Aorta (tissue), 5 donors: ENCODE measurements at places on chromosomes 4 and X. TPM values are rescaled to one million over a fixed set of nuclear protein-coding genes. Genes with fewer than 3 reads are reported as not detected.

The TMEM35A gene
- total RNA-seq = 3.2 TPM

The TBX22 gene
- total RNA-seq = not detected

The TCEAL5 gene
- total RNA-seq = 1.8 TPM

The CT45A2 gene
- not detected for total RNA-seq

The TEX13C gene
- not detected for total RNA-seq

The DAPP1 gene
- total RNA-seq = 2.7 TPM

The DRD5 gene
- not detected for total RNA-seq

The KLB gene
- total RNA-seq = not detected

- no peak overlapping the region for H3K27ac ChIP-seq
- no peak overlapping the region for H3K4me3 ChIP-seq
- DNase-seq = no peak
- H3K27me3 ChIP-seq = no peaks in the 10 kb centered on the region
These were observed 175.4 kb downstream of the SH3BGRL start for GRCh38 chrX:81377329-81377728.

GRCh38 chr4:32778025-32778424, 2057.9 kb downstream of the PCDH7 start:
- no peaks in the 10 kb centered on the region for H3K27me3 ChIP-seq
- H3K27ac ChIP-seq = no peak overlapping the region
- H3K36me3 ChIP-seq = no peaks in the 10 kb centered on the region
- DNase-seq = no peak
- H3K4me3 ChIP-seq = no peak overlapping the region
- H3K4me1 ChIP-seq = no peaks in the 10 kb centered on the region

DNA sequence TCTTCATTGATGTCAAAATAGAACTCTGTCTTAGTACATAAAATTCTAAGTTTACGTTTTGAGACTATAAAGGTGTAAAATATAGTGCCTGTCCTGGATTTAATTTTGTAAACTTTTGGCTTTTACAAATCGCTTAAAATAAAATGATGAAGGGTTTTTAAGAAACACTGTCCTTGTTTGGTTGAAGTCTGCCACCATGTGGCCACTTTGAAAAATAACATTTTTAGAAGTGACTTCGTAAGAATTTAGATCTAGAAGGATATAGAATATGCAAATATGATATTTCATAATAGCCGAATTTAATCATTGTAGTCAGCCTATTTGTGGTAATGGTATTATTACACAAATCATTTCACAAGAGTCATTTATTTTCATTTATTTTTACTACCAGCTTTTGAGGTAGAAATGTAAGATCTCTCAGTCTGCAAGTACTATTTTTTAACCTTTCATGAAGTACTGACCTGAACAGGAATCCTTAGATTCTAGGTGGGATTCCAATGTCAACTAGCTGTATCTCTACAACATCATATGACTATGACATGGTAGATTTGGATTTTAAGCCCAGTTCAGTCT, 31.0 kb upstream of the FAT4 start:
- H3K4me1 ChIP-seq = no peaks in the 10 kb centered on the region
- no peak overlapping the region for H3K4me3 ChIP-seq
- no peak overlapping the region for H3K27ac ChIP-seq
- no peak for DNase-seq

GRCh38 chr4:163165217-163166017, 1.3 kb downstream of the NAF1 start:
- no peak for DNase-seq
- peak overlapping the region; percentile 58 for H3K4me3 ChIP-seq
- no peak overlapping the region for H3K27ac ChIP-seq
- no peaks in the 10 kb centered on the region for H3K36me3 ChIP-seq

DNA sequence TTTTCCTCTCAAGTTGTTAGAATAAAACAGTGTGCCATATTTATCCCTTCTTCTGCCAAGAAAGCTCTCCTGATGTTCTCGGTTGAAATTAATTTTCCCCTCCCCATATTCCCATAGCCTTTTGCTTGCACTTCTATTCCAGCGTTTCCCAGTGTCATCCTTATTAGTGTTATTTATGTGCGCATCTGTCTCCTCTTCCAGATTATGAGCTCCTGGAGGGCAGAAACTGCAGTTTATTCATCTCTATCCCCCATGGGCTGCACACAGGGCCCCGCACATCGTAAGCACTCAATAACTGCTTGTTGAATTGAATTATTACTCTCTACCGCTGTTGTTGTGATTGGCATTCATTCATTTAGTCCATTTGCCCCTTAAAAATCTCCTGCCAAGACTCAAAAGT, 149.4 kb downstream of the SOX3 start:
- H3K27me3 ChIP-seq = no peaks in the 10 kb centered on the region
- DNase-seq = no peak
- H3K4me1 ChIP-seq = no peaks in the 10 kb centered on the region

DNA sequence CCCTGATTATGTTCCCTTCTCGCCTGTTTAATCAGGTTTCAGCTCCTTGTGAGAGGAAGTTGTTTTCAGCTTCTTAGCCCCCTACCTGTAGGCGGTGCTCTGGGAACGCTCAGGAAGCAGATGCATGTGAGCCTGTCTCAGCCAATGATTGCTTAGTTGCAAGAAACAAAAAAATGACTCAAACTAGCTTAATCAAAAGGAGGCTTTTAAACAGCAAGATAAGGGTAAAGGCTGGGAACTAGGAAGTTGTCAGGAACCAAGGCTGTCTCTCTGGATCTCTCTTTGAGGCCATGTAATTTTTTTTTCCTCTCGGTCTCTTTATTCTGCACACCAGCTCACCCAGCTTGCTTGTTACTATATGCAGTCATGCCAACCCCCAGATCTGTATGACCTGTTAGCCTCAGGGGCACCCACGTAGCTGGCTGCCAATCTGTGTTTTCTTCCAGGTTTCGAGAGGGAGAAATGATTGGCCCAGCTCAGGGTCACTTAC, 109.1 kb downstream of the PTTG2 start:
- H3K4me3 ChIP-seq = no peak overlapping the region
- H3K4me1 ChIP-seq = no peaks in the 10 kb centered on the region
- no peaks in the 10 kb centered on the region for H3K27me3 ChIP-seq
- peaks cover 10% of the 10 kb centered on the region for H3K36me3 ChIP-seq

DNA sequence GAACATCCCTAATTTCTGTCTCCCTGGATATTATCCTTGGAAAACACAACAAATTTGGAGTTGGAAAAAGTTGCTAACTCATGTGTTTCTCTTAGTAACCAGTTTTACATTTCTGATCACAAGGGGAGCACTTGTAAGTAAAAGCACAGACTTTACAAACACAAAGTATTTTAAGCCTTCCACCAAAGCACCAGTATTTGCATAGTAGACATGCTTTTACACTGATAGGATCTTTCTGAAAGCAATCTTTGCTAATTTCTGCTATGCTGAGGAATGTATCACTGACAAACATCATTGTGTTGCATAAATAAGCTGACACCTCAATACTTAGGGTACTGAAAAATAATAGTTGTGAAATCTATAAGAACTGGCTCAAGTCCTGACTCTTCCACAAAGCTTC, 100.6 kb downstream of the MID1 start:
- H3K27ac ChIP-seq = no peak overlapping the region
- H3K4me3 ChIP-seq = no peak overlapping the region
- H3K36me3 ChIP-seq = no peaks in the 10 kb centered on the region
- H3K4me1 ChIP-seq = no peaks in the 10 kb centered on the region
- DNase-seq = no peak

- H3K36me3 ChIP-seq = no peaks in the 10 kb centered on the region
- no peaks in the 10 kb centered on the region for H3K27me3 ChIP-seq
- H3K27ac ChIP-seq = no peak overlapping the region
- no peak for DNase-seq
- no peak overlapping the region for H3K4me3 ChIP-seq
These were observed 90.7 kb downstream of the PAPSS1 start for GRCh38 chr4:107629318-107629717.

GRCh38 chrX:132171881-132172280, 44.1 kb upstream of the FRMD7 start:
- no peak overlapping the region for H3K27ac ChIP-seq
- H3K4me1 ChIP-seq = no peaks in the 10 kb centered on the region
- H3K27me3 ChIP-seq = no peaks in the 10 kb centered on the region
- H3K4me3 ChIP-seq = no peak overlapping the region

DNA sequence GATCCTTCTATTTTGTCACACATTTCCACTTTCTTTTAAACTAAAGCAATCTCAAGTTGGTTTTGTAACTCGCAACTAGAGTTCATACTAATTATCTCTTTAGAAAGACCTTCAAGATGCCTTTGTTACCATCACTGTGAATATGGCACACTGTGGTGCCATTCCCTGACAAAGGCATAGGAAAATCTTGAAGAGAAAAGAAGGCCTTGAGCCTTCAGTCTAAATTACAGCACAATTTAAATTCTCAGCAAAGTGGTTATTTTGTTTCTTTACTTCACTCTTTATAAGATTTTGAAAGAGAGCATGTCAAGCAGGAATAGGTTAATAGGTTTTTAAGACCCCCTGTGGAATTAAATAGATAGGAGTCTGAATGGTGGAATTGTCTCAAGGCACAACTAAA, 89.0 kb upstream of the BANK1 start:
- no peaks in the 10 kb centered on the region for H3K27me3 ChIP-seq
- H3K36me3 ChIP-seq = no peaks in the 10 kb centered on the region
- no peaks in the 10 kb centered on the region for H3K4me1 ChIP-seq
- no peak for DNase-seq
- no peak overlapping the region for H3K27ac ChIP-seq

DNA sequence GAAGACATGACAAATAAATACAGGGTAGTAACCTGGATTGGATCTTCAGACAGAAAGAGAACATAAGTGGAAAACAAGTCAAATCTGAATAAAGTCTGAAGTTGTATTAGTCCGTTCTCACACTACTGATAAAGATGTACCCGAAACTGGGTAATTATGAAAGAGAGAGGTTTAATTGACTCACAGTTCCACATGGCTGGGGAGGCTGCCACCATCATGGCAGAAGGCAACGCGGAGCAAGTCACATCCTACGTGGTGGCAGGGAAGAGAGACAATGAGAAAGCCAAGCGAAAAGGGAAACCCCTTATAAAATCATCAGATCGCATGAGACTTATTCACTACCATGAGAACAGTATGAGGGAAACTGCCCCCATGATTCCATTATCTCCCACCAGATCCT, 82.8 kb downstream of the USP46 start:
- no peaks in the 10 kb centered on the region for H3K36me3 ChIP-seq
- H3K27me3 ChIP-seq = no peaks in the 10 kb centered on the region
- DNase-seq = no peak
- no peak overlapping the region for H3K4me3 ChIP-seq
- H3K4me1 ChIP-seq = no peaks in the 10 kb centered on the region

DNA sequence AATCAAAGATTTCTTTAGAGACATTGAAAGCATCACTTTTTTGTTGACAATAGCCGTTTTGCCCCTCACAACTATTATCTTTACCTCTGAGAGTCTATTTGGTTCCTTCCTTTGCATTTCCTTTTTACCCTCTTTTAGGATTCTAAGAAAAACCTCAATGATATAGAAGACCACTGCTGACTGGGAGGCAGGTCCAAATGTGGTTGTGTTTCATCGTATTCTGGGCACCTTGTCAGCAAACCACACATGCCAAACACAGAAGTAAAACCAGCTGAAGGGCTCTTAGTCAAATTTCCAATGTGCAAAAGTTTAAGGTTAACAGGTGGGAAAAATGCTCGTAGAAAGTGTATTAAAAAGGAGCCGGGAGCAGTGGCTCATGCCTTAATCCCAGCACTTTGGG, 5.1 kb upstream of the PRMT9 start:
- no peaks in the 10 kb centered on the region for H3K36me3 ChIP-seq
- H3K4me3 ChIP-seq = no peak overlapping the region
- H3K27ac ChIP-seq = no peak overlapping the region
- DNase-seq = no peak
- H3K4me1 ChIP-seq = no peaks in the 10 kb centered on the region

DNA sequence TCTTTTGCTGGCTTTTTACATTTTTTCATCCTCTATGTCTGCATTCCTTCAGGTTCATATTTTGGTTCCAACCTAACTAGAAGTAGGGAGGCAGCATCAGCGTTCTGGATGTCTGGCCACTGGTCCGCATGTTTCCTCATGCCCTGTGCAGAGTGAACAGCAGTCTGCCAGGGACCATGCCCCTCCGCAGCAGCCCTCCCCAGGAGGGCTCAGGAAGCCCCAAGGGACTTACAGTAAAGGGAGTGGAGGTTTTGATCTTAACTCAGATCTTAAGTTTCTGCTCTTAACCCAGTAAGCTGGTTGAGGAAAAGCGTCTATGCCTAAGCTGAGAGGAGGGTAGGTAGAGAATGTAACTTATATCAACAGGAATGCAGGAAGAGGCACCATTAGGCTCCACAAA, 45.0 kb upstream of the LEF1 start:
- H3K27ac ChIP-seq = no peak overlapping the region
- H3K36me3 ChIP-seq = no peaks in the 10 kb centered on the region
- H3K4me3 ChIP-seq = no peak overlapping the region
- no peak for DNase-seq
- no peaks in the 10 kb centered on the region for H3K27me3 ChIP-seq
- H3K4me1 ChIP-seq = no peaks in the 10 kb centered on the region

DNA sequence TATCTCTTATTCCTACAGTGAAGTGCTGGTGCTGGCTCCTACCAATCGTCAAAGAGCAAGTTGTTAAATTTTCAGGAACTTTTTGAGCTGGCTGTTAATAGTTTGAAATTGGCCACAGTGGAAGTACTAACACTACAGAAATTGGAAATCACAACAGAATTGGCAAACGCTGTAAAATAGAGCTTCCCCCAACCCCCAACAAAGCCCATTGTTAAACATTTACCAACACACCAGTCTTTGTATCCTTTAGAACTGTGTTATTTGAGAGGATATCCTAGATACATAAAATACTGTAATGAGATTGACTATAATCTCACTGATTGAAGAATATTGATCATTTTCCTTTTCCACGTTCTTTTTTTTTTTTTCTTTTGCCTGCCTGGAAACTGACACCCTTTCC, 37.4 kb downstream of the FAM241A start:
- DNase-seq = no peak
- H3K4me1 ChIP-seq = no peaks in the 10 kb centered on the region
- H3K27ac ChIP-seq = no peak overlapping the region
- no peaks in the 10 kb centered on the region for H3K36me3 ChIP-seq
- H3K27me3 ChIP-seq = no peaks in the 10 kb centered on the region

DNA sequence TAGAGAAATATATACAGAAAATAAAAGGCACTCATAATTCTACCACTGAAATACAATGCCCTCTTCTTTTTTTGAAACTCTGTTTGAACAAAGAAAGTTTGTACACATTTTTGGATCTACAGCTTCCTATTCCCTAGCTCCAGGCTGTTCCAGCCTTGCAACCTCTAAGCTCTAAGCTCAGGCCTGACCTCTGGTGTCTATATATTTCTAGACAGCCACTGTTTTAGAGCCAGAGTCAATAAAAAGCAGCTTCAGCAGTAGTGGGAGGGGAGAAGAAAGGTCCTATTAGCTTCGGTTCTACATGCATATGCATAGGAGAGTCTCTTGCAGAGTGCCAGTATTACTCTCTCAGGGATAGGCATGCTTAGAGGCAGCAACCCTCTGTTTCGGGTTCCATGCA, 39.7 kb downstream of the CLDN2 start:
- no peak overlapping the region for H3K27ac ChIP-seq
- no peaks in the 10 kb centered on the region for H3K27me3 ChIP-seq
- H3K4me3 ChIP-seq = no peak overlapping the region
- no peaks in the 10 kb centered on the region for H3K36me3 ChIP-seq
- DNase-seq = no peak
- H3K4me1 ChIP-seq = no peaks in the 10 kb centered on the region
